ENCODE measurements at places on chromosomes 7 and 10.

GRCh38 chr10:22365644-22366434 lies 20.5 kb downstream of the SPAG6 start:
- no peak for DNase-seq
- H3K27ac ChIP-seq, result no peak overlapping the region
- no peaks in the 10 kb centered on the region for H3K4me1 ChIP-seq
- H3K36me3 ChIP-seq, result no peaks in the 10 kb centered on the region
- no peaks in the 10 kb centered on the region for H3K27me3 ChIP-seq

DNA sequence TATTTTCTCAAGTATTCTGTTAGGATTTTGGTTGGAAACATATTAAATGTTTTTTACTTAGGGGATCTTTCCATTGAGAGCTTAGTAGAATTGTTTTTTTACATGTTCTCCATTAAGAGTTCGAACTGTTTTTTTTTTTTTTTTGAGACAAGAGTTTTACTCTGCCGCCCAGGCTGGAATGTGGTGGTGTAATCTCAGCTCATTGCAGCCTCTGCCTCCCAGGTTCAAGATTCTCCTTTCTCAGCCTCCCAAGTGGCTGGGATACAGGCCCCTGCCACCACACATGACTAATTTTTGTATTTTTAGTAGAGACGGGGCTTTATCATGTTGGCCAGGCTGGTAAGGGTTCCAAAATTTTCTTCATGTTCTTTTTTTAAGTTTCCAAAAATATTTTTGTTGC lies 33.2 kb downstream of the MPLKIP start:
- H3K4me1 ChIP-seq, result no peaks in the 10 kb centered on the region
- H3K27me3 ChIP-seq, result no peaks in the 10 kb centered on the region
- H3K4me3 ChIP-seq, result no peak overlapping the region
- no peak overlapping the region for H3K27ac ChIP-seq
- DNase-seq, result no peak

DNA sequence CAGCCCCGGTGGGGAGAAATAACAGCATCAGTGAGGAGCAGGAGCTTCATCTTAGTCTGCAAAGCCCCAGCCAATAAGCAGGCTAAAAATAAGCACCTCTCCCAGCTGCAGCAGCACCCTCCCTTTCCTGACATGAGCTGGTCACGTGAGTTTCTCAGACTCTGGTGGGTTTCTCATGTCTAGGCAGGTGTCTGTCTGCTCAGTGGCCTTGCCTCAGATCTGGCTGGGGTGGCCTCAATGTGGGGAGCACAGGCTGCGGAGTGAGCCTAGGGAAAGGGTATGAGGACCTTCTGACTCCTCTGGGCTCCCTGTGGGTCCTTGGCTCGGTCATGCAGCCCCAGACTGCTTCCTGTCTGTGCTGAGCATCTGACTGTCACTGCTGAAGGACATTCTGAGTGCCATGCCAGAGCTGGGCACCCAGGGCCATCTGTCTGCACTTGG lies 81.6 kb upstream of the LRRC4 start:
- H3K27me3 ChIP-seq, result no peaks in the 10 kb centered on the region
- peak overlapping the region; percentile 18 for H3K4me3 ChIP-seq
- no peaks in the 10 kb centered on the region for H3K36me3 ChIP-seq
- H3K4me1 ChIP-seq, result peaks cover 23% of the 10 kb centered on the region
- no peak overlapping the region for H3K27ac ChIP-seq

DNA sequence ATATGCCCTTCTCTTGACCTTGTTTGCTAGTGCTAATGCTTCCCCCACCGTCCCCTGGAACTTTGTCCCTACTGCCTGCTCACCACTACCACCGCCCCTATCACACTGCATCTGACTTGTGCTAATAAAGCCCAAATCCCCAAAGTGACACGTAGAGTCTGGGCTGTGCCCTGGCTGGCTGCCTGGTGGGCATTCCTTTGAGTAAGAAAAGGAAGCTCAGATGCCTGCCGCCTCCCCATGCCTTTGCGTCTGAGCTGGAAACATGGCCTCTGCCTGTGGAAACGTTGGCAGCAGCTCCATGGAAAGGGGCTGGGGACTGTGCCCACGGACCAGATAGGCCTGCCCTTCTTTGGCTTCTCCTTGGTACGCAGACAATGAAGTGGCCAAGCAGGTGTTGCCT lies 138.3 kb downstream of the CYP26A1 start:
- no peaks in the 10 kb centered on the region for H3K27me3 ChIP-seq
- no peak for DNase-seq
- H3K36me3 ChIP-seq, result no peaks in the 10 kb centered on the region

- DNase-seq, result no peak
- no peak overlapping the region for H3K27ac ChIP-seq
- H3K36me3 ChIP-seq, result no peaks in the 10 kb centered on the region
- no peaks in the 10 kb centered on the region for H3K4me1 ChIP-seq
- peaks cover 5% of the 10 kb centered on the region for H3K27me3 ChIP-seq
Observed at GRCh38 chr7:76236224-76236623, 34.5 kb downstream of the SRRM3 start.

GRCh38 chr7:1950452-1951158 lies 280.5 kb downstream of the ELFN1 start:
- no peaks in the 10 kb centered on the region for H3K36me3 ChIP-seq
- no peaks in the 10 kb centered on the region for H3K27me3 ChIP-seq
- DNase-seq, result no peak
- H3K4me3 ChIP-seq, result no peak overlapping the region
- H3K4me1 ChIP-seq, result no peaks in the 10 kb centered on the region
- H3K27ac ChIP-seq, result no peak overlapping the region

DNA sequence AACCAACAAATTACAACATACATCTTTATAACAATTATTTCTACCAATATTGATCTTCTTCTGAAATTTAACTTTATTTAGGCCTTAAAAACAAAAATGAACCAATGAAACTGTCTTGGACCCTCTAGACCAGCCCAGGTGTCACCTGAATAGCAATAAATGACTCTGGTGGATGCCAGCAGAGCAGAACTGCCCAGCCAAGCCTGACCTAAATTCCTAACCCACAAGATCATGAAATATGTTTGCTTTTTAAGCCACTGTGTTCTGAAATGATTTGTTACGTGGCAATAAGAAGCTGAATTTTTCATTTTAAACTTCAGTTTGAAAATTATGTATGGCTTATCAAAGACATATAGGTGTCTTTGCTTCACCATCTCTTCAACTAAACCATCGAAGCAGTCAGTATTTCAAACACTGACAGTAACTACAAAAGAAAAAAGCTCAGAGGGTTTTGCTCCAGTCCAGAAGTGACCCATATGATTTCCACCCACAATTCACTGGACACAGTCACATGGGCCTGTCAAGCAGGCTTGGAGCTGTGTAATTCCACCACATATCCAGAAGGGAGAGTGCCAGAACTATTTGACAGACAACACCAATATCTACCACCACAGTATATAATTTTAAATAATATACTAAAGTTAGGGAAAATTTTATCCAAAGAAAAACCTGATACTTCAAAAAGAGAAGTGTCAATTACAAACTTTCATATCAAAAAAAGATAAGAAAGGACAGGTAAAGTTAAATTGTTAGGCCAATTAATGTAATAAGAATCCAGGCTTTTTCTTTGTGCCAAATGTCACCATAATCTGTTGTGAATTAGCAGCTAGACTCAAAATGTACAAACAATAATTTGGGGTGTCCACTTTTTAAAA lies 94.5 kb downstream of the KMT2C start:
- no peaks in the 10 kb centered on the region for H3K36me3 ChIP-seq
- no peak overlapping the region for H3K4me3 ChIP-seq
- H3K4me1 ChIP-seq, result peaks cover under 1% of the 10 kb centered on the region
- H3K27me3 ChIP-seq, result no peaks in the 10 kb centered on the region
- H3K27ac ChIP-seq, result no peak overlapping the region

- H3K4me1 ChIP-seq, result no peaks in the 10 kb centered on the region
- H3K36me3 ChIP-seq, result no peaks in the 10 kb centered on the region
- H3K27ac ChIP-seq, result no peak overlapping the region
- no peak overlapping the region for H3K4me3 ChIP-seq
Observed at GRCh38 chr10:22369434-22370072, 24.3 kb downstream of the SPAG6 start.

DNA sequence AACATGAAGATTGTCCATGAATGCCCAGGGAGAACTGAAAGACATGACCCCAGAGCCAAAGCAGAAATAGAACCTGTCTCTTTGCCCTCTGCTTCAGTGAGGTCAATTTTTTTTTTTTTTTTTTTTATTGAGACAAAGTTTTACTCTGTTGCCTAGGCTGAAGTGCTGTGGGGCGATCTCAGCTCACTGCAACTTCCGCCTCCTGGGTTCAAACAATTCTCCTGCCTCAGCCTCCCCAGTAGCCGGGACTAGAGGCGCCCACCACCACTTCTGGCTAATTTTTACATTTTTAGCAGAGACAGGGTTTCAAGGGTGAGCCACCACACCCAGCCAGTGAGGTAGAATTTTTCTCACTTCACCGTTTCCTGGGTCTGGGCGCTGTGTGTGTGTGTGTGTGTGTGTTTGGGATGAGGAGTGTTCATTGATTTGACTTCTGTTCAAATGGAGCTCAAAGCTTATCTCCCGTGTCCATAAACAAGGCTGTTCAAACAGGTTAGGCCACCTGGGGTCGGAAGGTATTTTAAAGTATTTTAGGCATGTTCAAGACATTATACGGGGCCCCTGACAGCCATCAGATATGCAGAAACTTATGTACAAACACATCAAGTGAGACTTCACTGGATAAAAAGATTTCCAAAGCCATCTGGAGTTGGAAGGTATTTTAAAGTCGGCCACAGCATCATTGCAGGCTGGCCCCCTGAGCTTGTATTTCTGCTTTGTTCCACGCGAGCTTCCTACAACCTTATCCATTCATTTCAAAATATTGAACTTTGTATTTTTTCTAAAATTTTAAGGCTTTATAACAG lies 93.8 kb downstream of the MAP3K8 start:
- no peak overlapping the region for H3K4me3 ChIP-seq
- no peaks in the 10 kb centered on the region for H3K27me3 ChIP-seq
- H3K27ac ChIP-seq, result no peak overlapping the region
- DNase-seq, result no peak

- H3K27ac ChIP-seq, result no peak overlapping the region
- no peaks in the 10 kb centered on the region for H3K36me3 ChIP-seq
- no peak for DNase-seq
- H3K4me1 ChIP-seq, result no peaks in the 10 kb centered on the region
- H3K4me3 ChIP-seq, result no peak overlapping the region
- no peaks in the 10 kb centered on the region for H3K27me3 ChIP-seq
Observed at GRCh38 chr10:34590793-34591192, 224.3 kb downstream of the PARD3 start.

DNA sequence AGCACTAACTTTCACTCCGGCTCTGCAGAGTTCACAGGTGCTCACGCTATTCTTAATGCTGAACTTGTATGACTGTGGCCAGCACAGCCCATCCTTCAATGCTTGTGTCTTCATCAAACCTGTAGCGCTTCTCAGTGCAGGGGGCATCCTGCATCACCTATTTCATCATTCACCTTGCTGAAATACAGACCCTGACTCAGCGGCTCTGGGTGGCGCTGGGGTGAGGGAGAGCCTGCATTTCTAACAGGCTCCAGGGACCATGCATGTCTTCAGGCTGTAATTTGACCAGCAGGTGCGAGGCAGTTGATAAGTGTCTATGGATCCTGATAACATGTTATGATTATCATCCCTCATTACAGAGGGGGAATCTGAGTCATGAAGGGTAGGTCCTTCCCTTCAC lies 89.3 kb downstream of the VOPP1 start:
- no peaks in the 10 kb centered on the region for H3K36me3 ChIP-seq
- H3K4me3 ChIP-seq, result no peak overlapping the region
- no peaks in the 10 kb centered on the region for H3K4me1 ChIP-seq
- no peaks in the 10 kb centered on the region for H3K27me3 ChIP-seq
- no peak overlapping the region for H3K27ac ChIP-seq

DNA sequence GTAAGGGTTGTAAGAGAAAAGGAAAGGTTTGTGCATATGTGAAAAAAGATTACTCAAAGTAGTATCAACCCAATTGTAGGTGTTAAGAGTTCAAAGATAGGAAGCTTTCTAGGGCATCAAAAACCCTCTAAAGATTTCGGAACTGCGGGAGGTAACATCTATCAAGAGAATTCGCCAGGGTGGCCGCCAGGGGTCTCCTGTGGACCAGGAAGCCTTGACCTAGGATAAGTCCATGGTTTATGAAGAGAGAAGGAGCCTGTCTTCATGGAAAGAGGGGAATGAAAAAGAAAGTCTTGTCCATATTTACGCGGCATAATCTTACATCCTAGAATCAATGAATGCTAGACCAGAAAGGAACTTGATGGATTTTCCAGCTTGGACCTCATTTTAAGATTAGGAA lies 140.7 kb upstream of the CALCR start:
- H3K27me3 ChIP-seq, result no peaks in the 10 kb centered on the region
- H3K4me3 ChIP-seq, result no peak overlapping the region
- H3K27ac ChIP-seq, result no peak overlapping the region
- no peaks in the 10 kb centered on the region for H3K36me3 ChIP-seq

DNA sequence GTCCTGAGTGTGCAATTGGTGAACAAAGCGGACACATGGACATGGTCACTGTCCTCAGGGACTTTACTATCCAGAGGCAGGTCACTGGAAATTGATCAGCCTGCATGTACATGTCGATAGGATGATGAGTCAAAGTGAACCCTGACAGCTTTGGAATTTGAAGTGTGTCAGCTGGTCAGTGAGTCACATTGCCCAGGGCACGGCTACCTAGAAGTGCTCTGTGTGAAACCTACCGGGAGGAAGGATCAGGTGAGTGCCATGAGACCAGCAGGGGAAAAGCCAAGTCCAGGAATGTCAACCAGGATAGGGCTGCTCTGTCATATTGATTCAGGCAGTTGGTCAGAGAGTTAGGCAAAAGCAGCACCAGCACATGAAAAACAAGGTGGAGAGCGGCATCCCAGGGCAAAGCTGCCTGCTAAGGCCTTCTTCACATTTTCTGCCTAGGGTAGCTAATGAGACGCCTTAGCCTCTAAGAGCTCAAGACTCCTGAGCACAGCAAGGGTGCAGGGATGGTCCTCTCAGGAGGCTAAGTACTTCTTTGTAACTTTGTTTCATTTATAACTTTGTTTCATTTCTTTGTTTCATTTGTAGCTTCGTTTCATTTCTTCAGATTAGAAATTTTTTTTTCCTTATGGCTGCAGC lies 19.4 kb upstream of the PDCD4 start:
- no peak overlapping the region for H3K4me3 ChIP-seq
- H3K27me3 ChIP-seq, result no peaks in the 10 kb centered on the region
- peaks cover 12% of the 10 kb centered on the region for H3K4me1 ChIP-seq
- peak; percentile 14 for DNase-seq
- H3K36me3 ChIP-seq, result no peaks in the 10 kb centered on the region
- peak overlapping the region; percentile 78 for H3K27ac ChIP-seq

GRCh38 chr7:135508883-135509588 lies 866 bp downstream of the CNOT4 start:
- H3K36me3 ChIP-seq, result no peaks in the 10 kb centered on the region
- peak overlapping the region; percentile 89 for H3K4me3 ChIP-seq
- H3K27me3 ChIP-seq, result no peaks in the 10 kb centered on the region
- H3K27ac ChIP-seq, result peak overlapping the region; percentile 82
- H3K4me1 ChIP-seq, result peaks cover 15% of the 10 kb centered on the region

DNA sequence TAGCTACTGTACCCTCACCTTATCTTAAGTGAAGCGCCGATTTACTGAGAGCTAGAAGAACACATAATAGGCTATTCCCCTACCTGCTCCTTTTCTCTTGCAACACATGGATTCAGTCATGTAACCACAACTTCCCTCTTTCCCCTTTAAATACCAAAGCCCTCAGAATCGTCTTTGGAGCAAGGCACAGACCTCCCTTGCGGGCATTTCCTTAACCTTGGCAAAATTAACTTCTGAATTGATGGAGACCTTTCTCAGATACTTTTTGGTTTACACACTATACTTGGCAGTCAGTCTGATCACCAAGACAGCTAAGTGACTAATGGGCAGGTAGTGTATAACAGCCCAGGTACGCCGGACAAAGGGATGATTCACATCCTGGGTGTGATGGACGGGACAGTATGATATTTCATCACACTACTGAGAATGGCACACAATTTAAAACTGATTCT lies 72.7 kb upstream of the SEC61G start:
- H3K36me3 ChIP-seq, result no peaks in the 10 kb centered on the region
- no peaks in the 10 kb centered on the region for H3K27me3 ChIP-seq
- H3K4me1 ChIP-seq, result no peaks in the 10 kb centered on the region
- no peak for DNase-seq

All from Peyer's patch (tissue), 4 donors.